ENCODE measurements at places on chromosomes 2 and 18. TPM values are rescaled to one million over a fixed set of nuclear protein-coding genes. Genes with fewer than 3 reads are reported as not detected.

Gene GPR45
- polyA plus RNA-seq = not detected

Gene AQP12B
- polyA plus RNA-seq = not detected

Gene PLB1
- polyA plus RNA-seq = not detected

Gene POMC
- polyA plus RNA-seq = 14.6 TPM

Gene RAPGEF4
- not detected for polyA plus RNA-seq

Gene LIMS2
- polyA plus RNA-seq = 60.4 TPM

Gene CLEC4F
- polyA plus RNA-seq = not detected

DNA sequence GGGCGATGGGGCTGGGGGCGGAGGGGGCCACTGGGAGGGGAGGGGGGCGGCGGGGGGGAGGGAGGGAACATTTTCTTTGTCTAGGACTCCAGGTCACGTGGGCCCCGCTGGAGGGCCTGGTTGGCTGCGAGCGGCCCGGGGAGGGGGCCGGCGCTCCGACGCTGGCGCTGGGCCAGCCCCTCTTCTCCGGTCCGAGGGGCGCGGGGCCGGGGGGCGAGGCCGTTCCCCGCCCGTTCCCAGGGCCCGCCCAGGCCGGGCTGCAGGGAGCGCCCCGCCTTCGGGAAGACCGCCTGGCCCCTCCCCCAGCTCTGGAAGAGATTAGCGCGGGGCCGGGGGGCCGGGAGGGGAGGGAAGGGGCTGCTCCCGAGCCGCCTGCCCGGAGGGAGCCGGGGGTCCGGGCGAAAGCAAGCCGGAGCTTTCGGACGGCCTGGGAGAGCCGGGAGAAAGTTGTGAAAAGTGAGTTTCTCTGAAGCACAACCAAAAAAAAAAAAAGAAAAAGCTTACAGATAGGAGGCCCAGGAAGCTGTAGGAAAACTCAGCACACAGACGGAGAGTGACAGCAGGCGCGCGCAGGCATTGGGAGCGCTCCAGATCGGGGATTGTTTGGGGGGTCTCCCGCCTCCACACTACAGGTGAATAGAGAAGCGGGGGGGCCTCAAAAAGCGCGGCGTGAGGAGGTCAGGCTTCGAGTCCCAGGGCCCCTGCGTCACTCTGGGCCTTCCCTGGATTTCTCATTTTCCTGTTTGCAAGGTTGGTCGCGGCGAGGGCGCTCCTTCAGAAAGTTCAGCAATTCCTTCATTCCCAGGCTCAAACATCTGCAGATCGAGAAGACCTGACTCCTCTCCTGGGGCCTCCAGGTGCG lies 84.1 kb upstream of the POMC start:
- no peaks in the 10 kb centered on the region for H3K27me3 ChIP-seq
- H3K4me3 ChIP-seq = peak overlapping the region; percentile 92
- peak; percentile 56 for DNase-seq
- H3K36me3 ChIP-seq = peaks cover 11% of the 10 kb centered on the region
- peaks cover 35% of the 10 kb centered on the region for H3K4me1 ChIP-seq

DNA sequence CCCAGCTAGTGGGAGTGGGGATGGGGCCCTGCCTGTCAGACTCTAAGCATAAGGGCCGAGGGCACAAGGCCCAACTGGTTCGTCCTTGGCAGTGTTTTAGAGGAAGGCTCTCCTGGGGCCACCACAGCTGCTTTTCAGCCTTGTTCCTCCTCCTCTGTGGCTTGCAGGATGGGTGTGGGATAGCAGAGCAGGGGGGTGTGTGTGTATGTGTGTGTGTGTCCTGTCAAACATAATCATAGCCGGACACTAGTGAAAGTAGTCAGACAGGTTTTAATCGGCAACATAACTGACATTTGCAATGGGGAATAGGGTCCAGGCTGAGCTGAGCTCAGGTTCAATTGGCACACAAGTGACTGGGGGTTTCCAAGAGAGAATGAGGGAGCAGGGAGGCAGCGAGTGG lies 114.2 kb downstream of the SEPTIN10 start:
- peaks cover 7% of the 10 kb centered on the region for H3K27me3 ChIP-seq
- no peaks in the 10 kb centered on the region for H3K36me3 ChIP-seq
- no peak overlapping the region for H3K4me3 ChIP-seq

DNA sequence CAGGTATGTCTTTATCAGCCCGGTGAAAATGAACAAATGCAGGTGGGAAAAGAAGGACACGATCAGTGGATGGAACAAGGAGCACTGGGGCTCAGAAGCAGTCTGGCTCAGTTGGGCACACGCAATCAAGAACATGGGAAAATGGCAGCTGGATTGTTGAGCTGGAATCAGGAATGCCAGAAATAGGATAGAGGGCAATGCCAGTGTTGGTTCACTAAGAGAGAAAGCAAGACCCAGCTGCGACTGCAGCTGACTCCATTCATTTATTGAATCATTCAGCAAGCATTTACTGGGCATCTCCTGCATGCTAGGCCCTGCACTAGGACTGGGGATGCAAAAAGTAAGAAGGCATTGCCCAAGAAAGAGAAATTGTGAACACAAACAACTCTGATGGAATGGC lies 13.6 kb upstream of the TTR start:
- no peaks in the 10 kb centered on the region for H3K27me3 ChIP-seq
- no peaks in the 10 kb centered on the region for H3K36me3 ChIP-seq
- no peak overlapping the region for H3K27ac ChIP-seq
- no peak for DNase-seq

DNA sequence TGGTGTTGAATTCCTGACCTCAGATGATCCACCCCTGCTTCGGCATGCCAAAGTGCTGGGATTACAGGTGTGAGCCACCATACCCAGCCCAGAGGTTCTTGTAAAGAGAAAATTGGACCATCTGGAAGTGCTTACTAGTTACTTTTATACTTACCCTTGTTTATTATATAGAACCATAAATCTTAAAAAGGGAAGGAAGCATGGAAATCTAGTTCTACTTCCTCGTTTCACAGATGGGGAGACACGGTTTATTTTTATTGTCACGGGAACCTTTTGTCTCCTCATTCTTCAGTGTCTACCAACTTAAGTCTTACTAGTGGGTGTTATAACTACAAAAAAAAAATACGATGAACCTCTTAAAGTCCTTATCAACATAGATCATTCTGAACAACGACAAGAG lies 45.8 kb upstream of the PDK1 start:
- H3K27me3 ChIP-seq = no peaks in the 10 kb centered on the region
- peaks cover 51% of the 10 kb centered on the region for H3K4me1 ChIP-seq
- H3K27ac ChIP-seq = peak overlapping the region; percentile 92
- no peaks in the 10 kb centered on the region for H3K36me3 ChIP-seq

GRCh38 chr18:8045160-8045883 lies 478.2 kb downstream of the PTPRM start:
- H3K27ac ChIP-seq = no peak overlapping the region
- H3K4me3 ChIP-seq = no peak overlapping the region
- no peak for DNase-seq
- no peaks in the 10 kb centered on the region for H3K4me1 ChIP-seq

DNA sequence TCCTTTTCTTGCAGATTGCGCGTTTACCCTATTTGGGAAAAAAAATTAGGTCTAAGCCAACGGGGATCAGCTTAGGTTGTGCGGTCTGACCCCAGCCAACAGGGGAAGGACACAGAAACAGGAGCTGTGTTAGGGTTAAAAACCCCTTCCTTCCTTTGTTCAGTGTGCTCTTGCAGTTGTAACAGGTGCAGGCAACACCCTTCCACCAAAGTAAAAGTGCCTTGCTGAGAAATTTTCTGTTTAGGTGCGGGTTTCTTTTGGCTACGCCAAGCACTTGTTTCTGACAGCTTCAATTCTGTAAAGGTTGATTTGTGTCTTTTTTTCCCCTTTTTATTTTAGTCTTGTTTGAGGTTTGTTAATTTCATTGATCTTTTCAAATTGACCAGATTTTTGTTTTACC lies 92.5 kb downstream of the PTPN4 start:
- peaks cover 33% of the 10 kb centered on the region for H3K4me1 ChIP-seq
- no peaks in the 10 kb centered on the region for H3K27me3 ChIP-seq
- H3K27ac ChIP-seq = no peak overlapping the region
- no peak overlapping the region for H3K4me3 ChIP-seq
- DNase-seq = no peak

- no peaks in the 10 kb centered on the region for H3K4me1 ChIP-seq
- DNase-seq = no peak
- no peak overlapping the region for H3K4me3 ChIP-seq
- H3K36me3 ChIP-seq = no peaks in the 10 kb centered on the region
Measured at GRCh38 chr18:34807106-34807796, 97.2 kb downstream of the DTNA start.

DNA sequence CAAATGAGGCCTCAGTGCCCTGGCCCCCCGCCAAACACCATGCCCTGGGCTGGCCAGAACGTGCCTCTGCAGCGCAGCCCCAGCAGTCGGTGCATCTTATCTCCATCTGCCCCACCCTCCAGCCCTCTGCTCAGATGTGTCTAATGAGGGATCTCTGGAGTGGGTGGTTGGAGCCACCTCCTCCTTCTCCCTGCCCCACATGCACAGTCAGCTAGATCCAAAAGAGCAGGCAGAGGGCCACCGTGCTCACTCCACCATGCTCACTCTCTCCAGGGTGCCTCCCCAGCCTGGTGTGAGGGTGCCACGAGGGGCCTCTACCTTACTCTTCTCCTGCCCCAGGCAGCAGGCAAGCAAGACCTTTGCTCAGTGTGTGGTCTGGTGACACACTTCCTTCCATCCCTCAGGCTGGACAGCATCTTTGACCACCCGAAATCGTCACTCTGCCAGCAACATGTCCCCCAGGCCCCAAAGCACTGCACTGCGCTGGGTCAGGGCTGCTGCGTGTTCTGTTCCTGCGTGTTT lies 266.1 kb upstream of the HDAC4 start:
- no peaks in the 10 kb centered on the region for H3K4me1 ChIP-seq
- DNase-seq = no peak
- no peak overlapping the region for H3K4me3 ChIP-seq
- peaks cover 12% of the 10 kb centered on the region for H3K27me3 ChIP-seq
- H3K36me3 ChIP-seq = no peaks in the 10 kb centered on the region

DNA sequence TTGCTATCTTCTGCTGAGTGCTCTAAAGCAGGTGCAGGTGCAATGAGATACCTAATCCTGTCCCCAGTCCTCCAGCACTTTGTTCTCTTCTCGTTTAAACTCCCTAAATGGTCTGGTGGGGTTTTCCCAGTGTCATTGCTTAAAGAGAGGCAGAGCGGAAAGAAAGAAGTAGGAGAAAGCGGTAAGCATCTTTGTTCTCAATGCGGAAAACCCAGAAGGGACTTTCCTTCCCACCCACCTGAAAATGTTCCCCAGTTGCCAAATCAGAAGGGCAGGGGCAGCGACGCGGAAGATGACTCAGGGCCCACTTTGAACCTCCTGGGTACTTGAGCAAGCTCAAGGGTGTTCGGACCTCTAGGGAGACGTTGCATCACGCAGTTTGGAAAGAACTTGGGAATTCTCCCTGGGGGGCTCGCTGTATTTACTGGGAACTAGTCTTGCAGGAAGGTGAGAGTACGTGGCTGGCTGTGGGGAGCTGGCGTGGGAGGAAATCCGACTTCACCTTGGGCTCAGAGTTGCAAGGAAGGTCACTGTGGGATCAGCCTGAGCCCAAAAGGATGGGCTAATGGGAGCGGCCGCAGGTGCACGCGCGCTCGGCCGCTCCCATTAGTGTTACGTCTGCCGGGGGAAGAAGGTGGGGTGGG lies 589 bp upstream of the SGPP2 start:
- DNase-seq = no peak

GRCh38 chr2:84925336-84925723 lies 19.9 kb downstream of the TMSB10 start:
- peaks cover 39% of the 10 kb centered on the region for H3K4me1 ChIP-seq
- no peak for DNase-seq
- H3K36me3 ChIP-seq = no peaks in the 10 kb centered on the region
- H3K27ac ChIP-seq = peak overlapping the region; percentile 41
- H3K4me3 ChIP-seq = peak overlapping the region; percentile 99

DNA sequence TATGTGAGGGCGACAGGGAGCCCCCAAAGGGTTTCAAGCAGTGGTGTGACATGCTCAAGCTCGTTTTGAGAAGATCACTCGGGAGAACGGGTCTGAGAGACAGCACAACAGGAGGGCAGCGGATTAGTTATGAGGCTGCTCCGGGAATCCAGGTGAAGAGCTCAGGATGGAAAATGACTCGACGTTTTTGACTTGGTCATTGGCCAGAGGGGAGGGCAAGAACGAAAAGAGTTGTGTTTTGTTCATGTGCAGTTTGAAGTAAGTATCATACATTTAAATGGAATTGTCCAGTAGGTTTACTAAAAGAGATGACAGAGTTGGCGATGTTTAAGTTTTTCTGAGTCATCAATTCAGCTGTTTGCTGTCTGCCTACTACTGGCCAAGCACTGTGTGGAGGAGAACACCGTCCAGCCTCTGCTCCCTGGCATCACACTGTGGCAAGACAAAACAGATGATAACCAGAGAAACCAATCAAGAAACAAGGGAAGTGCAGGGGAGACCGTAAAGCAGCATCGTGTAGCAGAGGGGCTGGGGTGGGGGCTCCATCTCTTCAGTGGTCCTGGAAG lies 25.3 kb upstream of the ANXA4 start:
- H3K27ac ChIP-seq = no peak overlapping the region
- H3K27me3 ChIP-seq = peaks cover 44% of the 10 kb centered on the region
- no peak for DNase-seq
- H3K4me3 ChIP-seq = no peak overlapping the region
- H3K4me1 ChIP-seq = peaks cover 5% of the 10 kb centered on the region

GRCh38 chr2:144624451-144624850 lies 104.5 kb upstream of the ZEB2 start:
- peaks cover 11% of the 10 kb centered on the region for H3K36me3 ChIP-seq
- H3K4me1 ChIP-seq = no peaks in the 10 kb centered on the region
- no peak overlapping the region for H3K4me3 ChIP-seq
- no peak for DNase-seq
- no peak overlapping the region for H3K27ac ChIP-seq
- H3K27me3 ChIP-seq = no peaks in the 10 kb centered on the region

GRCh38 chr2:70087702-70088597 lies 673 bp downstream of the PCBP1 start:
- DNase-seq = no peak
- H3K4me1 ChIP-seq = peaks cover 77% of the 10 kb centered on the region
- peak overlapping the region; percentile 97 for H3K4me3 ChIP-seq
- H3K36me3 ChIP-seq = peaks cover 16% of the 10 kb centered on the region
- H3K27ac ChIP-seq = peak overlapping the region; percentile 97

DNA sequence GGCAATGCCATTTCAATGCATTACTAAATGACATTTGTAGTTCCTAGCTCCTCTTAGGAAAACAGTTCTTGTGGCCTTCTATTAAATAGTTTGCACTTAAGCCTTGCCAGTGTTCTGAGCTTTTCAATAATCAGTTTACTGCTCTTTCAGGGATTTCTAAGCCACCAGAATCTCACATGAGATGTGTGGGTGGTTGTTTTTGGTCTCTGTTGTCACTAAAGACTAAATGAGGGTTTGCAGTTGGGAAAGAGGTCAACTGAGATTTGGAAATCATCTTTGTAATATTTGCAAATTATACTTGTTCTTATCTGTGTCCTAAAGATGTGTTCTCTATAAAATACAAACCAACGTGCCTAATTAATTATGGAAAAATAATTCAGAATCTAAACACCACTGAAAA lies 45.3 kb downstream of the HADHB start:
- no peaks in the 10 kb centered on the region for H3K4me1 ChIP-seq
- H3K27ac ChIP-seq = no peak overlapping the region
- H3K27me3 ChIP-seq = no peaks in the 10 kb centered on the region

DNA sequence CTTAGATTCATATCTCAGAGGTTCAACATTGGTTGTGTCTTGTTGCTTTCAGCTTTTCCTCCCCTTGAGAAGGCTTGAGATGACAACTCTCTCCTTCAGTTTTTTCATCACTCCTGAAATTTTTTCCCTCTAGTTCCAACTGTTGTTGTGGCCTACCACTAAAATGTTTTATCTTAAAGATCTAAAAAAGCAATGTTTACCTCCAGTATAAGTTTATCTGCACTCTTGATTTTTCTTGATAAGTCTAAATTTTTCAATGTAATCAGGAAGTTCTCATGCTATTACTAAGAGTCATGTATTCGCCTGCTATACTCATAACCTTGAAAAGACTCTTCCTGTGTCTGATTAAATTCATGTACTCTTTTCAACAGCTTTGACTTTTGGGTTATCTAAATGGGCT lies 366.3 kb upstream of the TFPI start:
- H3K4me1 ChIP-seq = no peaks in the 10 kb centered on the region
- no peak overlapping the region for H3K4me3 ChIP-seq
- H3K27ac ChIP-seq = no peak overlapping the region
- DNase-seq = no peak
